ENCODE measurements at places on chromosomes 7 and 10.
A peak's percentile ranks its signal among the peaks of the same experiment; 100 is the strongest.

DNA sequence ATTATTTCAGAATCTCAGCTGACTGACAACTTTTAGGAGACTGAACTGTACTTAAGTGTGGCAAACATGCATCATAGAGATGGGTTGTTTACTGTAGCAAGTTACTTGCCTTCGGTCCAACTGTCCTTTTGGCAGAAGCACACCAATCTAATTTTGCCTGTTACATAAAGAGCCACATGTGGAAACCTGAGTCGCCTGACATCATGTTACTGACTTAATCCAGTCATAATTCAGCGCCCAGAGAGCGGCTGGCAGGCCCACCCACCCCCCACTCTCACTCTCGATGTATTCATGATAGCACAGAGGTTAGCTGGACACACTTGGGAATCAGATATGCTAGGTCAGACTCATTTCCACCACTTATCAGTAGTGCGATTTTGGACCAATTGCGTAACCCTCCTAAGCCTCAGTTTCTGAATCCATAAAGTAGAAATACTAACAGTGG lies 57.3 kb upstream of the CAPZA2 start:
- no peak for DNase-seq

DNA sequence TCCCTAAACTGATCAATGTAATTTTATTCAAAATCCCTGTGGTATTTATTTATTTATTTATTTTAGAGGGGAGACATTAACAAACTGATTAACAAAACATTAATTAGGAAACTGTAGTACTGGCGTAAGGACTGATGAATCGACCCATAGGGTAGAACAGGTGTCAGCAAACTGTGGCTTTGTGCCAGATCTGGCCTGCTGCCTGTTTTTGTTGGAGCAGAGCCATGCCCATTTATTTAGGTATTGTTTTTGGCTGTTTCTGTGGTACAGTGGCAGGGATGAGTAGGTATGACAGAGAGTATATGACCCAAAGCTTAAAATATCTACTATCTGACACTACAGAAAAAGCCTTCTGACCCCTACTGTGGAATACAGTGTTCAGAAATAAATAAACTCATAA lies 332.5 kb upstream of the ETV1 start:
- no peak for DNase-seq

DNA sequence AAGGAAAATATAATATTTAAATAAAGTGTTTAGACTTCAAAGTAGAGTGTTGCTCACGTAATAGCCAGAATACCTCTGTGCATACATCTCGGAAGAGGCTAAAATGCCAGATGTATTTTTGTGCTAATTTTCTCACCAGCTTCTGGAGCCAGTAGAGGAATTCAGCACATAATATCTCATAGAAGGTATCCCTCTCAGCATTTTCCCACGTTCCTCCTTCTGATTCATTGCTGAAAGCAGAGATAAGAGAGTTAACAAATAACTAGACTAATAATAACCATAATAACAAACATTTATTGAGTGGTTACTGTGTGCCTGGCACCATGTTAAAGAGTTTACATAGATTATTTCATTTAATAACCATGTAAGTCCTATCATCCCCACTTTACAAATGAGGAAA lies 123.6 kb downstream of the VTI1A start:
- DNase-seq = no peak

GRCh38 chr10:5076615-5077014 lies 17.6 kb upstream of the AKR1C3 start:
- no peak for DNase-seq

GRCh38 chr10:70993051-70993450 lies 104.7 kb upstream of the PCBD1 start:
- DNase-seq = no peak

- no peak for DNase-seq
Observed at GRCh38 chr10:124984376-124984775, 42.5 kb downstream of the ZRANB1 start.

GRCh38 chr7:37216156-37216852 lies 232.4 kb downstream of the ELMO1 start:
- no peak for DNase-seq

GRCh38 chr10:6244510-6244909 lies 41.8 kb downstream of the PFKFB3 start:
- no peak for DNase-seq

- DNase-seq = no peak
Observed at GRCh38 chr7:4714767-4715409, 32.8 kb downstream of the FOXK1 start.

GRCh38 chr7:147519062-147519461 lies 1071.5 kb upstream of the C7orf33 start:
- DNase-seq = no peak

- no peak for DNase-seq
Observed at GRCh38 chr7:108395426-108395825, 60.8 kb downstream of the NRCAM start.

- no peak for DNase-seq
Observed at GRCh38 chr7:57404343-57404966, 45.5 kb upstream of the ZNF716 start.

DNA sequence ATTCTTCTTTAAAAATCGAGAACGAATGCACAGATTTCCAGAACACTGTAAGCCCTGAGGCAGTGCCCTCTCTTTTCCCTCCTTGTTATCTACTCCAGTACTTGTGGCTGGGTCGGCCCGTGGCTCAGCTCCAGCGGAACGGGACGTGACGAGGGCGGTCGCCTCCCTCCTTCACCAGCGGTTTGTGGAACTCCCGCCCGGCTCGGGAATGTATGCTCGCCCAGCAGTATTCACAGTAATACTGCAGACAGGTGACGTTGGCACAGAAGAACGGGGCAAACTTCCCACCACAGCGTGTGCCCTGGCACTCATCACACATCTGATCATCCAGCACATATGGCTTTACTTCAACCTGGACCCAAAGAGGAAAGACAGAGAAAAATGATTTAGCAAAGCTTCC lies 128.5 kb downstream of the BTAF1 start:
- DNase-seq = no peak

- DNase-seq = peak; percentile 72
Observed at GRCh38 chr10:23362879-23363792, 18.5 kb upstream of the C10orf67 start.

DNA sequence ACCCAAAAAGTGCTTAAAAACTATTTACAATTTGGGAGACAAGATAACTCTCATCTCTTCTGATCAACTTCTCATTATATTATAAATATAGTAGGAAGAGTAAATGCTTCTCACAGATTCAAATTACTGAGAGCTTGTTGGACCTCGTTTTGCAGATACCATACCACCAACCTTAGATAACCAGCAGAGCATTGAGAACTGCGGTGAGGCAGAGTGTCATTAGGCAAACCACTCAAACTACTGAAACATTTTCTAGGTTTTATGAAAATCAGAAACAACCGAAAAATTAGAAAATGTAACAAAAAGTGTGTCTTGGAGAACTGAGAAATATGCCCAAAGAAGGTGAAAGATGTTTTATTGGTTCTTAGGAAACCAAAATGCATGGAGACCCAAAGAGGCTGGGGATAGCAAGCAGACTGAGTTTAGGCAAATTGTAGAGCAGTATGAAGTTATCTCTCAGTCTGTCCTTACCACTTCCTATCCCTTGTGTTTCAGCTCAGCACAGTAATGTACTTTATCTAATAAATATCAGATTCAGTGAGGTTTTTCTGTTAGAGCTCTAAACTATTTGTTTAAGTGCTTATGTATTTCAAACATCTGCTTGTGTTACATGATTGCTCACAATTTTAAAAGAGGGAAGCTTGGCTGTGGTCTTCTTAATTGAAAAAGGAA lies 77.9 kb downstream of the HECTD2 start:
- DNase-seq = no peak

DNA sequence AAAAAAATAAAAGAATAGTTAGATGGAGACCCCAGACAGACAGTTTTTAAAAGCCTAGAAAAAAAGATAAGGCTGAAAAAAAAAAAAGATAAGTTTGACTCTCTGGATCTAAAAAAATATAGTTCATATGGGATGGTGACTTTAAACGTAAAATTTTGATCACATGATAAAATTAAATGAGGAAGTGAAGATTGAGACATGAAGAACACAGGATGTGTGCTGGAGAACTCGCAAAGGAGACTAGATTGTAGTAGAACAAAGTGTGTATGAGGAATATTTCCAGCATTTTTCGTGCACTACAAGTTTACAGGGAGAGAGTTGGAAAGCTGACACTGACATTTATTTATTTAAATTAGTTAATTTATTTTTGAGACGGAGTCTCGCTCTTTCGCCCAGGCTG lies 286.4 kb downstream of the PRPF18 start:
- no peak for DNase-seq

- DNase-seq = no peak
Observed at GRCh38 chr10:113108948-113109347, 158.9 kb downstream of the TCF7L2 start.

DNA sequence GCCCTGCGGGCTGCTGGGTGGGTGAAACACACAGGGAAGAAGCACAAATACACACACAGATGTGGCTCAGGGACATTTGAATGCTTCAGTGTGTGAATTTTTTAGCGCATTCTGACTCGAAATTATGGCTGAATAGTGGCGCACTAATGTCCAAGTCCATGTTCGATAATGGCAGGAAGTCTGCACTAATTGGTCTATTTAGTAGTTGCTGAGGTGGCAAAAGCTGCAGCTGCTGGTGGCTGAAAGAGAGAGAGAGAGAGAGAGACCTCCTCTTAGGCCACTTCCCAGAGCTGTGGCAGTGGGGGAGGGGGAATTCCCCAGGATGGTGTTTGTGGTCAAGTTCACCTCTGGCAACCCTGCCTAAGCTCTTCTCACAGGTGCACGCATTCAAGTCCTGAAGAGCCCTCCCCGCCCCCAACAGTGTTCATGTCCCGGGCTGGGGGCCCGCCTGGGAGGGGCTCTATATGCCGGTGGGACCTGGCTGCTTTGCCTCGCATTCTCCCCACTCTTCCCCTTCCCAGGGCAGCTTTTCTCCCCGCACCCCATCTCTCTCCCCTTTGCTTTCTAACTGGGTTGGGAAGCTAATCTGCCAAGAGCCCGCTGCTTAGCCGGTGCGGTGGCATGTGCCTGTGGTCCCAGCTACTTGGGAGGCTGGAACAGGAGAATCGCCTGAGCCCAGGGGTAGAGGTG lies 6.0 kb upstream of the MNX1 start:
- no peak for DNase-seq

DNA sequence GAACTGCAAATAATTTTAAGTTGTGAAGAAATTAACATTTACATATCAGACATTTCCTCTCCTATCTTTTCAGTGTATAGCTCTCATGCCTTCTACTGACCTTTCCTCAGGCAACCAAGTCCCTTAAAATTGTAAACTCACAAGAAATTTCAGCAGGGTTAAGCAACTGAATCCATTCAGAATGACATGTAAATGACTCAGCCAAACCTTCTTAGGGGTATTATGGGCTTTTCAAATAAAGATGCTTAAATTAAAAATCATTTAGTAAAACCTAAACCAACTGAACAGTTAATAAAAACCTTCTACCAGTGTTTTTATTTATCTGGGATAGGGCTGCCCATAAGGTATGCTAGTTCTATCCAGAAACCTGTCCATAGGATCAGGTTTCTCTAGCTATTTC lies 20.7 kb downstream of the WAPL start:
- no peak for DNase-seq

DNA sequence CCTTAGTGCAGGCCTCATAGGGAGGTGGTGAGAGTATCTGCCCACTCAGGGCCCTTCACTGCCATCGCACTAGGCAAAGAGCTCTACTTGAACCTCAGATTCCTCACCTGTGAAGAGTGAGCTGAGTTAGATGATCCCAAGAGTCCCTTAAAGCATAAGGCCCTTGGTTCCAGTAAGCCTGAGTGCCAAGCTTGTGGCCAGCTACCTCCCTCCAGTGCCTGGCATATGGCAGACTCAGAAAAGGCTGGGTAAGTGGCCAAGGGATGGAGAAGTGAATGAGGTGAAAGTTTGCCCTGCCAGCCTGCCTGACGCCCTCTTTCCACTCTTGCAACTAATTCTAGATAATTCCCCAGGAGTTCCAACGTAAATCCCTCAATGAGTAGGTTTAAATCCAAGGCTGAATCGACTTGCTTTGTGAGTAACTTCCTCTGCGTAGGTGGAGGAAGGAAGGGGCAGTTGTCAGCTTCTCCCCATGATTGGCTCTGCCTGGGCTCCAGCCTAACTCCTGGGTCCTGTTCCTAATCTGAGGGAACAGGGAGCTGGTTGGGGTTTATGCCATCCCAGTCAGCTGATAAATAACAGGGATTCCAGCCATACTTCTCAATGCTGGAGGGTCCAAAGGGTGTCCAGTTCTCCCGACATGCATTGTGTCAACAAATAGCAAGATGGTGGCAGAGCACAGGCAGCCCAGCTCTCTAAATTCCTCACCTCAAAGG lies 14.2 kb downstream of the DUSP5 start:
- DNase-seq = no peak

DNA sequence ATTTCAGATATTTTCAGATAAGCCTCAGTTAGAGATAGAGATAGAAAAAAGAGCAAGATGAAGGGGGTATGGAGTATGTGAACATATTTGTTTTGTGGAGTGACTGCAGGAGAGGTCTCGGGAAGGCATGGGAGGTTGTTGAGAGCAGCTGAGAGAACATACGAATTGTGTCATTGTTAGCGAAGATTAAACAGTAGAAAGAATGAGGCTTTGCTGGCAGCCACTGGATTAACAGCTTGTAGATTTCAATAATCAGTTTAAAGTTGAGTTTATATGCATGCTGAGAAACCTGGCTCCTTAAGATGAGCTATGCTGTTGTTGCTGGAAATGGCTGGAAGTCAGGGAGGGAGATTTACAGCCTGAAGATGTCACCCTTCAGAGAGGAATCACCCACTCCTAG lies 100.9 kb upstream of the SORCS3 start:
- DNase-seq = no peak

GRCh38 chr7:131924857-131925256 lies 368.4 kb upstream of the PODXL start:
- no peak for DNase-seq

DNA sequence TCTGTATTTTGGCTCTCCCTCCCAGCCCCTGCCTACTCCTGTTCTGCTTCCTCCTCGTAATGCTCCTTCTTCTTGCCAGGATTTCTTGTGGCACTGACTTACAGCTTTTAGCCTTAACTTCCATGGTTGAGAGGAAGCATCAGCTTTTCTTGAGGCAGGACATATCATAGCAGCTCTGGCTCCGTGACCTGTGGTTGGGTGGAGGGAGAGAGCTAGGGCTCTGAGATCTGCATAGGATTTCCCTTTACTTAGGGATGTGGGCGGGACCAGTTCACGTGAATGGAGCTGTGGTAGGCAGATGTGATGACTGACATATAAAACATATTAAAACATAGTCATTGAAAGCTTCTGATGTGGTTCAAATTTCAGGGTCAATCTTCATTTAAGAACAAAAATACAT lies 10.6 kb upstream of the RAB11FIP2 start:
- DNase-seq = no peak

GRCh38 chr10:11045995-11046775 lies 28.5 kb downstream of the CELF2 start:
- no peak for DNase-seq

Measured in activated CD4-positive, alpha-beta T cell treated with anti-CD3 and anti-CD28 coated beads, Interleukin-2, amount 10 ng/mL, durations not matched to agents 7 days and 5 days (primary cell).